ENCODE measurements at places on chromosomes 4 and X. TPM values are rescaled to one million over a fixed set of nuclear protein-coding genes. Genes with fewer than 3 reads are reported as not detected.

GRCh38 chr4:100848841-100849240 is 331.0 kb upstream of the EMCN start:
- DNase-seq: no peak
- no peaks in the 10 kb centered on the region for H3K27me3 ChIP-seq
- H3K36me3 ChIP-seq: no peaks in the 10 kb centered on the region
- no peaks in the 10 kb centered on the region for H3K4me1 ChIP-seq
- no peak overlapping the region for H3K27ac ChIP-seq

GYPE gene
- total RNA-seq: not detected

DDIT4L gene
- 0.38 TPM for total RNA-seq

DNA sequence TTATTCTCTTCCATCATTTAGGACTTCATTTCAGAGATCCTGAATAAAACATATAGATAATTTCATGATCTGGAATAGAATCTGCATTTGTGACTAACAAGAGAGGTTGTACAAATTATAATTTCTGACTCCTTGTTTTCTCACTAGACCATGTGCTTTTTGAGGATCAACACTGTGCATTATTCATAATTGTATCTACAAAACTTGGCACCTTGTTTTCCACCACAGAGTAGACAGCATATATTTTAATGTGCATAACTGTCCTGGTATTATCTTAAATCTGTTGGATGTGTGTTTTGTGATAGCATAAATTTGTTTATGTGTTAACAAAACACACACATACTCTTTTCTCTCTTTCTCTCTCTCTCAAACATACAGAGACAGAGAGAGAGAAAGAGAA is 514.9 kb upstream of the GALNT7 start:
- no peak overlapping the region for H3K4me3 ChIP-seq
- DNase-seq: no peak
- H3K27me3 ChIP-seq: no peaks in the 10 kb centered on the region
- H3K36me3 ChIP-seq: no peaks in the 10 kb centered on the region
- no peaks in the 10 kb centered on the region for H3K4me1 ChIP-seq
- H3K27ac ChIP-seq: no peak overlapping the region

SULT1B1 gene
- total RNA-seq: 0.15 TPM

- peaks cover 4% of the 10 kb centered on the region for H3K36me3 ChIP-seq
- peaks cover 30% of the 10 kb centered on the region for H3K4me1 ChIP-seq
- H3K27ac ChIP-seq: peak overlapping the region; percentile 93
- no peak for DNase-seq
Measured at GRCh38 chr4:41935652-41936021, 408 bp downstream of the TMEM33 start.

- H3K4me1 ChIP-seq: peaks cover 24% of the 10 kb centered on the region
- H3K27me3 ChIP-seq: no peaks in the 10 kb centered on the region
- H3K27ac ChIP-seq: peak overlapping the region; percentile 70
- H3K36me3 ChIP-seq: no peaks in the 10 kb centered on the region
Measured at GRCh38 chrX:150094996-150095395, 156.7 kb upstream of the EOLA2 start.

DNA sequence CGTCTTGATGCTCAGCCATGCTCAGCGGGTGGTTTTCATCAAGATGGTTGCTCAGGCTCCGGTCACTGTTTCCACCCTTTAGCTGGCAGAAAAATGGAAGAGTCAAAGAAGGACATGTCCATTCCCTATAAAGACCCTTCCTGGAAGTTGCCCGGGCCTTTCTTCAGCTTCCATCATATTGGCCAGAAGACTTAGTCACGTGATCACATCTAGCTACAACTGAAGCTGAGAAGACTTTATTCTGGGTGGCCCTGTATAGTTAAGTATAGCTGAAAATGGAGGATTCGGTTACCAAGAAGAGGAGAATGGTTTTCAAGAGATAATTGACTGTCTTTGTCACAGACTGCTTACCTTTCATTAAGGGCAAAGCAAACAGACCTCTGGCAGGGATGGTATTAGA is 296.7 kb upstream of the CASK start:
- no peak overlapping the region for H3K27ac ChIP-seq
- H3K4me1 ChIP-seq: no peaks in the 10 kb centered on the region
- no peaks in the 10 kb centered on the region for H3K36me3 ChIP-seq
- no peak overlapping the region for H3K4me3 ChIP-seq
- H3K27me3 ChIP-seq: peaks cover 8% of the 10 kb centered on the region
- DNase-seq: no peak

- peak overlapping the region; percentile 49 for H3K27ac ChIP-seq
- no peak overlapping the region for H3K4me3 ChIP-seq
- H3K36me3 ChIP-seq: peaks cover 39% of the 10 kb centered on the region
- H3K4me1 ChIP-seq: peaks cover 56% of the 10 kb centered on the region
- H3K27me3 ChIP-seq: no peaks in the 10 kb centered on the region
- no peak for DNase-seq
Measured at GRCh38 chr4:118752551-118752950, 67.4 kb downstream of the METTL14 start.

- no peaks in the 10 kb centered on the region for H3K27me3 ChIP-seq
- H3K4me1 ChIP-seq: peaks cover 31% of the 10 kb centered on the region
- no peak overlapping the region for H3K27ac ChIP-seq
- no peak for DNase-seq
Measured at GRCh38 chr4:158182736-158183135, 9.9 kb upstream of the GASK1B start.

DNA sequence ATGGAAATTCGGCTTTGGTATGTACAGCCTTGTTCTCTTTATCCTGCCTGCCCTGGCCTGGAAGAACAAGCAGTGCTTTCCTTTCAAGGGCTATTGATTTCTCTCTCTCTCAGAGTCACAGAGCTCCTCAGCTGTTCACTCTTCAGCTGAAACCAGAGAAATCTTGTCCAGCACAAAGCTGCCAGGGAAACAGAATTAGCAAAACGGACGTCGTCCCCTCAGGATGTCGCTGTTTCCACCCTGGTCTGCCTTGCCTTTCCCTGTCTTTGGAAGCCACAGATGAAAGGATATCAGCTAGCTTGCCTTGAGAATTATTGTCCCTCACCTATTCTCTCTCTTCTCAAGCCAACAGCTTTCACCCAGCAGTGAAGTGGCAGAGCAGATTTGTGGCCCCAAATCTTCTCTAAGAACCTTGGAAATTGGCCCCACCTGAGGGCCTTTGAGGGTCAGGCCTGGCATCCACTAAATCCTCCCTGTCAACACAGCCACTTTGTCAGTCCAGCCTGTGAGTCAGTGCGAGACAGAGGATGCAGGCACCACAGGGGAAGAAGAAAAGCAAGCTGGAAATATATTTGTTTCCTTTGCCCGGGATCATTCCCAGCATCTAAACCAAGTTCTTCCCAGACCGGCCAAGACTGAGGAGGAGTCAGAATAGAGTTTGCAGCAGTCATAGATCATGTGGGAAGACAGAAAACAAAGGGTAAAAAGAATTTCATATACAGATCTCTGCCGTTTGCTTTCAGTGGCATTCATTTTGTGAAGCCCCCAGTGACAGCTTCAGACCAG is 63.8 kb upstream of the MTM1 start:
- H3K4me3 ChIP-seq: no peak overlapping the region
- no peaks in the 10 kb centered on the region for H3K27me3 ChIP-seq
- peaks cover 14% of the 10 kb centered on the region for H3K4me1 ChIP-seq
- H3K36me3 ChIP-seq: no peaks in the 10 kb centered on the region
- peak overlapping the region; percentile 58 for H3K27ac ChIP-seq

GRCh38 chr4:134144337-134144736 is 57.3 kb downstream of the PABPC4L start:
- no peaks in the 10 kb centered on the region for H3K27me3 ChIP-seq
- H3K27ac ChIP-seq: no peak overlapping the region
- no peaks in the 10 kb centered on the region for H3K36me3 ChIP-seq
- H3K4me1 ChIP-seq: no peaks in the 10 kb centered on the region

DNA sequence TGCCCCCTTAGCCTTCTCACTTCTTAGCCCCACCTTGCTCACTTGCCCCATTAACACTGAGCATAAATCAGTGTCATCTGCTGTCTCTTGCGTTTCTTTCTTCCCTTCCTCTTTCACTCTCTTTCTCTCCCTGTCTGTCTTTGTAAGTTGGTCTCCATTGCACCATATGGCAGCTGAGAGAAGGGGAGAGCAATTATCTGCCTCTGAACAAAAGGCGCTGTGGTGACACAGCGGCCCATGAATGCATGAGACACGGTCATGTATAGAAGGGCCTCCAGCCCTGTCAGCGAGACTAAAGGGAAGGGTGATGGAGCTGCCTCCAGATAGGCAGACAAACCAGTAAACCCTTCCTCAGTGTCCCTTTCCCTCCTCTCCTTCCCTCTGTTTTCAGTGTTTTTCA is 88.8 kb upstream of the PCDH18 start:
- H3K27ac ChIP-seq: no peak overlapping the region
- no peaks in the 10 kb centered on the region for H3K27me3 ChIP-seq
- DNase-seq: no peak

FAM9C gene
- total RNA-seq: not detected

MAGEB1 gene
- not detected for total RNA-seq

DNA sequence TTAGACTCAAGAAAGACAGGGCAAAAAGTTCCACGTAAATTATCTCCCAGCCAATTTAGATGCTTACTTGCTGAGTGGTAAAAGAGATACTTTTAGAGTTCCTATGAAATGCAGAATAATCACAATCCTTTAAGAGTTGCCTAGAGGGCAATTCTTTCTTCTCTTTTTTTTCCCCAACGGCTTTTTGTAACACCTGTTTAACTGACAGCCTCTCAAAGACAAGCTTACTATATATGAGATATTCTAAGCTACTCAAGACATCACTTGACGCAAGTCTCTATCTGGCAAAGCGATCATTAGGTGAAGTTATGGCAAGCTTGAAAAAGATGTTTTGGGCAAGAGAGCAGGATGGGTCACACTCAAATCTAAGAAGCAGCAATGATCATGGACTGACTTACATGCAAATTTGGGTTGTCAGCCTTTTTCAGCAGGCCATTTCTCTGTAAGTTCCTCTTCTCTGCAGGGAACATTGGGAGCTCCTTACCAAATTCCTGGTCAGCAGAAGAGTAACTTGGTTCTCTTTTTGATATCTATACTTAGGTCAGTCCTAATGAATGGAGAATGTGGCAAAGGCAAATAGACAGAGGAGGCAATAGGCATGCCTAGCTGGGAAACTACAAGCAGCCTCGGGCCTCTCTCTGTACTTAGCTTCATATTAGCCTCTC is 162.9 kb upstream of the FGF13 start:
- H3K36me3 ChIP-seq: no peaks in the 10 kb centered on the region
- H3K4me1 ChIP-seq: no peaks in the 10 kb centered on the region
- no peak overlapping the region for H3K27ac ChIP-seq
- no peak overlapping the region for H3K4me3 ChIP-seq
- DNase-seq: no peak

DNA sequence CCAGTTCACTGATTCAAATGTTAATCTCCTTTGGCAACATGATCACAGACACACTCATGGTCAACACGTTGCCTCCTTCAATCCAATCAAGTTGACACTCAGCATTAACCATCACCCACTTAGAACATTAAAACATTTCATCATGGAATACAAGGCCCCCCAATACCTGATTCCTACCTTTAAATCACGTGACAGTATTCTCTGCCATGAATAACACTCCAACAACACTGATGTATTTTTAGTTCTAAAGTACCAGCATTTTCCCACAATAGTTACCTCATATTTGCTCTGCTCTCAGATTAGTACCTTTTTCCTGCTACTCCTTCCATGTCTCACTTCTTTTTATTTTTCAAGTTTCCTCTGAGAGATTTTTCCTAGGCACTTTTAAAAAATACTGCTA is 19.6 kb downstream of the IL13RA2 start:
- H3K27me3 ChIP-seq: peaks cover 16% of the 10 kb centered on the region
- H3K4me3 ChIP-seq: no peak overlapping the region
- H3K36me3 ChIP-seq: no peaks in the 10 kb centered on the region
- no peaks in the 10 kb centered on the region for H3K4me1 ChIP-seq

PLP1 gene
- total RNA-seq: 1.2 TPM

NEUROG2 gene
- not detected for total RNA-seq

DNA sequence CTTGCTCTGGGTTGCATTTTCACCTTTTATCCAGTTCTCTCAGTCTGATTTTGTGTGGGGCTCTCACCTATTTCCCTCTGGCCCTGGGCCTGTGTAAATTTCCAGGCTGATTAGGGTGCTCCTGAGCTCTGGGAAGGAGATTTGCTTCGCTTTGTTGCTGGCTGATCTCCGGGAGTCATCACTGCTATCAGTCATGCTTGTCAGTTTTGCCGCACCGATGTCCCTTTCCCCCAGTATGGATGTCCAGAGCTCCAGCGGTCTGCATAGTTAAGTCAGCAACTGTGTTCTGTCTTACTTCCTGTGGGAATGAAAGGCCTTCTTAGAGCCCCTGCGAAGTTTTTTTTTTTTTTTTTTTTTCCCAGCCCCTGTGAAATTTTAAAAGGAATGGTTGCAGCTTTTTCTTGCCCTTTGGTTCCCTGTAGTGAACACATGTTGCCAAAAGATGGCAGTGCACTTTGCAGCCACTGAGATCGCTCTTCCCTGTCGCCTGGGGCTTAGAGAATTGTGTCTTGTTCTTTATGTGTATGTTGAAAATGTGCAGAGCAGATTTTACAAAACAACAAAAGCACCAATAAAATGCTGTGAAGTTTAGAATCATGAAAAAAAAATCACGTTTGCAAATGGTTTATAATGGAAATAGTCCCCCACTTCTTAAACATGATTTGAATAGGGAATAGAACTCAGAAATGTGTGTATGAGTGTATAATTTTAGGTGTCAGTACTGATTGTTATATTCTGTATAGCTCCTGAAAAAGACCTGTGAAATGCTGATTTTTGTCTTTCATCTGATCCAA is 109.1 kb upstream of the SLC4A4 start:
- peaks cover 44% of the 10 kb centered on the region for H3K4me1 ChIP-seq
- peaks cover 1% of the 10 kb centered on the region for H3K36me3 ChIP-seq
- no peak for DNase-seq
- H3K27ac ChIP-seq: peak overlapping the region; percentile 34
- H3K27me3 ChIP-seq: peaks cover 8% of the 10 kb centered on the region

- no peak overlapping the region for H3K27ac ChIP-seq
- H3K4me3 ChIP-seq: no peak overlapping the region
- no peak for DNase-seq
- H3K27me3 ChIP-seq: no peaks in the 10 kb centered on the region
- H3K4me1 ChIP-seq: peaks cover 4% of the 10 kb centered on the region
- H3K36me3 ChIP-seq: peaks cover 2% of the 10 kb centered on the region
Measured at GRCh38 chrX:132068405-132068804, 45.3 kb downstream of the STK26 start.
